ENCODE measurements at places on chromosomes 7 and 10.

DNA sequence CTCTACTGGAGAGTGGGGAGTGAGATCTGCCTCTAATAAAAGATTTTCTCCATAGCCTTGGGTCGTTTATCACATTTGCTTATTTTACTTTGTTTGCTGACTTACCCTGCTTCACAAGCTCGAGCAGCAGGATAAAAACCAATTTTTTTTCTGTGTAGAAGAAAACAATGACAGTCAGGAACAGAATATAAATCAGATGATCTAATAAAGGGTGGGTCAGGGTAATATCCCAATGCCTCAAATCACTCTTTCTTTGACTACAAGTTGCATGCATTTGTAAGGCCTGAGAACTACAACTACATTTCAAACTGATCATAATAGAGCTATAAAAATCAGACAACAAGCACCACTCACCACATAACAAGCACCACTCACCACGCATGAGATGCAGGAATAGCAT is 174.4 kb upstream of the ADARB2 start:
- no peak for DNase-seq

- no peak for DNase-seq
Observed at GRCh38 chr7:102244601-102245000, 42.1 kb upstream of the SH2B2 start.

GRCh38 chr10:20481054-20481453 is 416.1 kb downstream of the NEBL start:
- DNase-seq = no peak

- DNase-seq = no peak
Observed at GRCh38 chr10:44361109-44361508, 23.8 kb downstream of the CXCL12 start.

- DNase-seq = no peak
Observed at GRCh38 chr7:49643321-49643720, 130.1 kb upstream of the VWC2 start.

DNA sequence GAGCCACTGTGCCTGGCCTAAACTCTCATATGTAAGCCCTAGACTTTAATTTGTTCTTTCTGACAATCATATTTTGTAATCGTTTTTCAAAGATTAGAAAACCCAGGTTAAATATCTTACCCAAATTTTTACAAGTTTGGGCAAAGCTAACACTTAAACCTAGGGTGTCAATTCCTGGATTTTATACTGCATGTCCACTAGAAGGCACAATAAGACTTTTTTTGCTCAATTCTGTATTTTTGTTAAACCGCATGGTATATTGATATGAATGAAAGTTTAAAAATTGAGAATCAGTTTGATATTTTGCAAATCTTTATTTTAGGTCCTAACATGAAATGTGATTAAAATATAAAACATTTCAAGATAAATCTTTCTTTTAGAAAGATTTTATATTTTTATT is 29.3 kb downstream of the DYNC2I1 start:
- DNase-seq = no peak

DNA sequence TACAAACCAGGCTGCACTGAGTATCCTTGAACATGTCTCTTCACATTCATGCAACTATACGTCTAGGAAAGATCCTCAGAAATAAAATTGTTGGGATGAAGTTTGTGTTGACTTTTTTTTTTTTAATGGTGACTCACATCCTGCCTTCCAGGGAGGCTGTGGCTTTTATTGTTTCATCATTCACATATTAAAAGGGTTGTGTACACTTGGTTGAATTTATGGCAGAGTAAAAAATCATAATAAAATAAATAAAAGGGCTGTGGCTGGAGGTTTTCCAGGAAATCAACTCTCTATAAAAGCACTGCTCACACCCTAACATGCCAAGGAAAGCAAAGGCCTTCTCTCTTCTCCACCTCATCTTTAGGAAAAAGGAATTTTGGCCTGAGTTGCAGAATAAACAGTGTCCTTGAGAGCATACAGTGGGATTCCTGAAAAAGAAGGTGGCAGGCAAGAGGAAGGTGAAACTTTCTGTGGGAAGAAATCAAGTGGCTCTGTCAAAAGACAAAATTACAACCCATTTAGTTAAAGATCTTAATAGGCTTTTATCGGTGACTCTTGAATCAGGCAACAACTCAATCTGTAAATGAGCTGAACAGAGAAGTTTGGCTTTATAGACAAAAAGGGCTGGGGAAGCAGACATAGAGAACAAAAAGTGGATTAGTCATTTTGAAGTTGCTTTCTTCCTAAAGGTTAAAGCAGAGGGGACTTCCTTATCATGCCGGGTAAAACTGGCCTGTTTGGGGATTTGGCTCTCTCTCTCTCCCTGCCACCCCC is 41.6 kb upstream of the FHIP2A start:
- DNase-seq = no peak

GRCh38 chr10:48529331-48529730 is 75.5 kb downstream of the ARHGAP22 start:
- DNase-seq = no peak

- DNase-seq = peak; percentile 52
Observed at GRCh38 chr7:36487756-36488336, 98.2 kb downstream of the ANLN start.

- DNase-seq = no peak
Observed at GRCh38 chr7:127769696-127770400, 117.9 kb downstream of the SND1 start.

DNA sequence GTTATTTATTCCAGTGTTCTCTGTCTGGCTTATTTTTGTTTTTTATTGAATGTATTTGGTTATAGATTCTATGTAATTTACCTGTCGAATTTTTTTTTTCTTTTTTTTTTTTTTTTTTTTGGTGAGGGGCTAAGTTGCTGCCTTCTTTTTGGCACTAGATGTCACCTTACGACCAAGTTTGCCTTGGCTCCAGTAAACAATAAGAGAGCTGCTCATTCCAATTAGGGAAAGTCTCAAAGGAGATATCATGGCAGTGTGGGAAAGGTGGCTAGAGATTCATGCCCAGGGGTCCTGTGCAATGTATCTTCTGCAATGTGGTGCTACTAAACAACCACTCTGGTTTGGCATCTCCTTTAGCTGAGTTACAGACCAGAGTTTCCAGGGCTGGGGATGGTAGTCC is 84.0 kb downstream of the PTPN20 start:
- no peak for DNase-seq

DNA sequence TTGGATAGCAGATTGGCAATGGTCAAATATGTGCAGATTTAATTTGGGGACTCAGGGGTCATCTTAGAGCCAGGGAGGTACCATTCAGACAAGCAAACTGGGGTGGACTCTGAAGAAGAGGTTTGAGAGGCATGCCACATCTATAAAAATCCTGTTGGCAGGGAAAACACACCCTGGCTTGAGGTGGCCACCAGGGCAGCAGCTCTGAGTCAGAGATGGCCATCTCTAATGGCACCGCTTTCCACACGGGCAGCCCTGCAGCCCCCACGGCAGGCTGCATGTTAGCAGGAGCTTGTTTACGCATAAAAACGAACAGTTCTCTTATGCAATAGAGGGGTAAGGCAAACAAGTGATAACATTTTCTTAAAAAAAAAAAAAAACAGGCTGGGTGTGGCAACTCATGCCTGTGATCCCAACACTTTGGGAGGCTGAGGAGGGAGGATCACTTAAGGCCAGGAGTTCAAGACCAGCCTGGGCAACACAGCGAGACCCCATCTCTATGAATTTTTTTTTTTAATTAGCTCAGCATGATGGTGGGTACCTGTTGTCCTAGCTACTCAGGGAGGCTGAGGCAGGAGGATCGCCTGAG is 14.9 kb downstream of the DLG5 start:
- DNase-seq = no peak

DNA sequence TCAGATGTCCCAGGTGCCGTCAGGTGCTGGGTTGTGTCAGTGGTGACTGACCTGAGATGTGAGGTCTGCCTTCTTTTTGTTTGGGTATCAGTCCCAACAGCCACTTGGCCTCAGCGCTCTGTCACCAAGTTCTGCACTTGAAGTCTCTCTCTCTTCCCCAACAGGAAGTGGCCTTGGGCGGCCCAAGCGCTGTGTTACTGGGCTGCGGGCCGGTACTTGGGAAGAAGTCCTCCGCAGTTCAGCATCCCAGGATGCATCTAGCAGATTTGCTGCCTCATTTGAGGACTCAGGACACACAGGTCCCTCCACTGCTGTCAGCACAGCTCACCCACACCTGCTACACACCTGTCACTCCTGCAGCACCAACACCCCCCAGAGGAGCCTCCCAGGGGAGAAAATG is 40.1 kb downstream of the LYZL2 start:
- DNase-seq = no peak

DNA sequence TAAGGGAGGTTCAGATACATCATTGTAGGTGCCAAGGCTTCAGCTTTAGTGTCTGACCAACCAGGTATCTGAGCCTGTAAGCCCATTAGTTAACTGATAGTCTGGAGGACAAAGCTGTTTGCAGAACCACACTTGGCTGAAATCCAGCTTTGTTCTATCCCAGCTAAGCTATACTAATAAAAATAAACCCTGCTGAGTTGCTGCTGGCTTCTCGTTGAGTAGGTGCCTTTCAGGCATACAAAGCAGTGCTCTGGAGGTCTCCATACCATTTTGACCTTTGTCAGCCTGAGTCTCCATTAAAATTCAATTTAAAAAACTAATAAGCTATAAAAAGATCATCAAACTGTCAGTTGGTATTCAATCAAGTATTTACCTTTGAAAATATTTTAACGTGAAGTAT is 22.0 kb downstream of the CDCA7L start:
- peak; percentile 82 for DNase-seq

GRCh38 chr10:132384618-132385388 is 12.2 kb upstream of the PWWP2B start:
- no peak for DNase-seq

- no peak for DNase-seq
Observed at GRCh38 chr10:80168679-80169380, 36.3 kb downstream of the PLAC9 start.

DNA sequence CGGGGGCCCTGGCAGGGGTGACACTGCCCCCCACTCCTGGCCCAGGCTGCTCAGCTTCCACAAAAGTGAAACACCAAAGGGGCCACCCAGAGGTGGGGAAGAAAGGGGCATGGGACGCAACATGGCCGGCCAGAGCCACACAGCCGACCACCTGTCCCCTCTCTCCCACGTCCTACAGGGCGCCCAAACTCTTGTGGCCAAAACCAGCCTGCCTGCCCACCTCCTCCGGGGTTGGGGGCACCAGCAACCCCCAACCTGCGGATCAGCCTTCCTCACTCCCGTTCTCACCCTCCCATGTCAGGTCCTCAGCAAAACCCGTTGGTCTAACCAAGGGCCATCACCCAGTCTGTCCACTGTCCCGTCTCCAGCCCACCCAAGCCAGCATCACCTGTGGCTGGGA is 79.5 kb upstream of the DNAAF5 start:
- no peak for DNase-seq

- no peak for DNase-seq
Observed at GRCh38 chr10:102429468-102429867, 2.9 kb downstream of the CUEDC2 start.

GRCh38 chr10:31927884-31928548 is 615 bp downstream of the ARHGAP12 start:
- no peak for DNase-seq

GRCh38 chr10:119516381-119517234 is 25.9 kb downstream of the RGS10 start:
- DNase-seq = no peak

GRCh38 chr7:54814401-54814800 is 55.4 kb upstream of the SEC61G start:
- DNase-seq = no peak

GRCh38 chr7:139914306-139915267 is 85.5 kb downstream of the TBXAS1 start:
- DNase-seq = no peak

GRCh38 chr7:4661871-4662270 is 20.2 kb upstream of the FOXK1 start:
- no peak for DNase-seq

DNA sequence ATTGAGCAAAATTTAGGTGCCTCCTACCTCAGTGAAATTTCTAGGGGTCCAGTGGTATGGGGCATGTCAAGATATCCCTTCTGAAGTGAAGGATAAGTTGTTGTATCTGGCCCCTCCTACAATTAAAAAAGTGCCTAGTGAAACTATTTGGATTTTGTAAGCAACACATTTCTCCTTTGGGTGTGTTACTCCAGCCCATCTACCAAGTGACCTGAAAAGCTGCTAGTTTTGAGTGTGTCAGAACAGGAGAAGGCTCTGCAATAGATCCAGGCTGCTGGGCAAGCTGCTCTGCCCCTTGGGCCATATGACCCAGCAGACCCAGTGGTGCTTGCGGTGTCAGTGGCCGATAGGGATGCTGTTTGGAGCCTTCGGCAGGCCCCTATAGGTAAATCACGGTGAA is 46.0 kb downstream of the PTPRE start:
- no peak for DNase-seq

- DNase-seq = no peak
Observed at GRCh38 chr10:93461807-93462178, 20.3 kb downstream of the MYOF start.

DNA sequence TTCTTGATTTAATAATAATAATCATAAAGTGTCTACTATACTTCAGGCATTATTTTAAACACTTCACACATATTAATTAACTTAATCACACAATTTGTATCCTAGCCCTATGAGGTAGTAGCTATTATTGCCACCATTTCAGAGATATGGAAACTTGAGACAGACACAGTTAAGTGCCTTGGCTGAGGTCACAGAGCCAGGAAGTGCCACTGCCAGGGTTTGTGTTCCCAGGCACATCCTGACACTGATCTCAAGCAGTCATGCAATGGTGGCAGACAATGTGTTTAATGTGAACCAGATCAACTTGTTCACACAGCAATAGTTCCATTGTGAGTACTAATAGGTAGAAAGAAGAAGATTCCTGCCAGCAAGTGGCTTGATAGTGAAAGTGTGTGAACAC is 666.0 kb downstream of the SUGCT start:
- DNase-seq = no peak

- DNase-seq = no peak
Observed at GRCh38 chr7:10708447-10708846, 265.2 kb upstream of the PHF14 start.

GRCh38 chr10:1561731-1562337 is 175.5 kb downstream of the ADARB2 start:
- no peak for DNase-seq

DNA sequence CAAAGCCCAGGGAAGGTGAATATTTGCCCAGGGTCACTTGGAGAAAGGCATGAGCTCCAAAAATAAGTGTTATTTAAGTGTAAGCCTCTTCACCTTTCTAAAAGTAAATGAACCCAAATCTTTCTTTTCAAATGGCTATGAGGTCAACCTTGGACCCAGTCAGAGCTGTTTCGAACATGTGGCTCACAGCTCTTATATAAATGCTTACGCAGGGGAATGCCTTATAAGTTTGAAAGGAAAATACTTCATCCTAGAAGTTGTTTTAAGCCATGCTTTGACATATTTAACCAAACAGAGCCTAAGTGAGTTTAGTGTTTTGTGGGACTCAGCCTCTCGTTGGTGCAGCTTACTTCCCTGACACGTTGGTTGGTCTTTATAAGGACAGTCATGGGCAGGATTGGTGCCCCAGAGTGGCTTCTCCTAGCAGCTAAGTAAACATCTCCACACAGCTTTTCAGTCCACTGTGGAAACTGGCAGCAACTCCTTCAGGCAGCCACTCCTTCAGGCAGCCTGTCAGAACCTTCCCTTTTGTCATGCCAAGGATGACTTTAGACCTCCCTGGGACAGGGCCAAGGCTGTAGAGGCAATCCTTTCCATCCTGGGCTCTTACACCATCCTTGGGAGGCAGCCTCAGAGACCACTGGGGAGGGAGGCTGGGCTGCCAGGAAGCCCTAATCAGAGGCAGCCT is 43.6 kb downstream of the MINDY4 start:
- DNase-seq = no peak
